ENCODE measurements at places on chromosomes 1 and 21. TPM values are rescaled to one million over a fixed set of nuclear protein-coding genes. Genes with fewer than 3 reads are reported as not detected.

GRCh38 chr1:26544126-26544525 lies 14.6 kb downstream of the RPS6KA1 start:
- DNase-seq: peak; percentile 16

DNA sequence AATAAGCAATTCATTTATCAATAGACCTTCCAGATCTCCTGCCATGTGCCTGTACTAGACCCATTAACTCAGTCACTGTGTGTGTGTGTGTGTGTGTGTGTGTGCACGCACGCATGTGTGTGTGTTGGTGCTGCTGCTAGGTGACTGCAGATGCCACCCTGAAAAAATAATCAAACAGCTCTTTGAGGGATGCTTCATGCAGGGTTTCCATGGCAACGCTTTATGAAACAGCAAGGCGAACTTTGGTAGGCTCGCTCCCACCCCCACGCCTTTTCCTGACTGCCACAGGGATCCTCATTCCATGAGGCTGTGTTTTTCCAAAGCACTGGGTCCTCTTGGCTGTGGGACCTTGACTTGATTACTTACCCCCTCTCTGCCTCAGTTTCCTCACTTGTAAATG lies 94.0 kb downstream of the HMGB4 start:
- no peak for DNase-seq

DNA sequence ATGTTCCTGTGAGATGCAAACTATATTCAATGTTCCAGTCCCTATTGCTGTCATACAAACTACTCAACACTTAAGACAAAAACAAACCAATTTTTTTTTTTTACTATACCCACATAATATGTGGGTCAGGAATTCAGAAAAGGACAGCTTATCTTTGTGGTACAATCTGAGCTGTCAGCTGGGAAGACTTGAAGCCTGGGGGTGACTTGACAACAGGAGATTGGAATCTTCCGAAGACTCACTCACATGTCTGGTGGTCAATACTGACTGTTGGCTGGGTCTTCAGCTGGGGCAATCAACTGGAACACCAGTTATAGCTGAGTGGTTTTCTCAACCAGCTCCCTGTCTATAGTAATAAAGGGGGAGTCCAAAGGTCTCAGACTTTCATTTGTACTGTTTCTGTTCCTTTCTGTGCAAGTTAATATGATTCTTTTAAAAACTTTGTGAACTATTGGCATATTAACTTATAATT lies 81.7 kb upstream of the ATP1B1 start:
- no peak for DNase-seq

DNA sequence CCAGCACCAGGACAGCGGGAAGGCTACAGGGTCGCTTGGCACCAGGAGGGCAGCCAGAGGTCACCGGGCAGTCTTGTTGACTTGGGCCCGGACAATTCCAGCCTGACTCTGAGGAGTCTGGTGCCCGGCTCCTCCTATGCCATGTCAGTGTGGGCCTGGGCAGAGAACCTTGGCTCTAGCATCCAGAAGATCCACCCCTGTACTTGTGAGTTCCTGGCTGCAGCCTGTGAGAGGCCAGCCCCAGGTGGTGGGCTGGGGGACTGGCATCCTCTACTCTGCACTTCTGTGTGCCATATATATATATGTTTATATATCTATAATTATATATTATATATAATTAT lies 11.6 kb upstream of the PTPN7 start:
- no peak for DNase-seq

DNA sequence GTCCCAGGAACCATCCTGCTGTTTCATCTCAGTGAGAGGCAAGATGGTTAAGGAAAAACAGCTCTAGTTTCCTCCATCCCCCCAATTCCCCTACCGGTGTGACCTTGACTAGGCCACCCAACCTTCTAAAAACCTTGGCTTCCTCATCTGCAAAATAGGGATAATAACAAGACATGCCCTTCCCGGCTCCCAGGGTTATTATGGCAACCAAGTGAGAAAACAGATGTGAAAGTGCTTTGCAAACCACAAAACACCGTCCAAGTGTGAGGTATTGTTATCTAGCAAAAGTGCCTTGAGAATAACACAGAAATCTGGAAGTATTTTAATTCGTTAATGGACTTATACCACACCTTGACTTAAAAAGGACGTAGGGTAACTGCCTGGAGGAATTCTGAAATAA lies 62.7 kb downstream of the ITPKB start:
- DNase-seq: no peak

- DNase-seq: no peak
Observed at GRCh38 chr1:227315629-227316346, 2.5 kb downstream of the CDC42BPA start.

- no peak for DNase-seq
Observed at GRCh38 chr1:22330760-22331119, 120.9 kb upstream of the ZBTB40 start.

GRCh38 chr1:17061486-17061885 lies 7.7 kb upstream of the SDHB start:
- no peak for DNase-seq

DNA sequence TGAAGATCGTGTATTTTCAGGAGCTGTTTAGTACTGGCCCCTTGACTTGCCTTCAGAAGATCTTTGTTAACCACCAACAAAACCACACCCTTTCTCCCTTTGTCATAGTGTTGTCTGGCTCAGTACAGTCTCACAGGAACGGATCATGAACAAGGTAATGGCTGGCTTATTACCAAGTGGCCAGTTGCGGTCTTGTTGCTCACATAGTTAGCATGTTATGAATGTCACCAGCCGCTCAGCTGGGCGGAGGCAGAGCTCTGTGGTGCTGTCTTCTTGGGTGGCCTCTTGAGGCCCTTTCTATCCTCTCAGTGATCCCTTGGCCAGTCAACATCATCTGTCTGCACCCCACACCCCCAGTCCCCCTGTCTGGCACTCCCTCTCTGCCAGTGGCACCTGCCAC lies 21.4 kb downstream of the CNIH3 start:
- no peak for DNase-seq

GRCh38 chr21:31087639-31088473 lies 49.6 kb upstream of the KRTAP19-8 start:
- DNase-seq: no peak

GRCh38 chr1:247212627-247213617 lies 41.1 kb upstream of the ZNF124 start:
- DNase-seq: no peak

GRCh38 chr1:24928689-24929397 lies 1.2 kb downstream of the RUNX3 start:
- DNase-seq: no peak

GRCh38 chr1:209650454-209650853 lies 1.8 kb downstream of the LAMB3 start:
- no peak for DNase-seq

GRCh38 chr1:41350055-41350378 lies 11.2 kb upstream of the FOXO6 start:
- no peak for DNase-seq

- DNase-seq: no peak
Observed at GRCh38 chr1:45884700-45885099, 81.3 kb downstream of the MAST2 start.

- DNase-seq: no peak
Observed at GRCh38 chr1:30847358-30847972, 61.1 kb downstream of the SDC3 start.

DNA sequence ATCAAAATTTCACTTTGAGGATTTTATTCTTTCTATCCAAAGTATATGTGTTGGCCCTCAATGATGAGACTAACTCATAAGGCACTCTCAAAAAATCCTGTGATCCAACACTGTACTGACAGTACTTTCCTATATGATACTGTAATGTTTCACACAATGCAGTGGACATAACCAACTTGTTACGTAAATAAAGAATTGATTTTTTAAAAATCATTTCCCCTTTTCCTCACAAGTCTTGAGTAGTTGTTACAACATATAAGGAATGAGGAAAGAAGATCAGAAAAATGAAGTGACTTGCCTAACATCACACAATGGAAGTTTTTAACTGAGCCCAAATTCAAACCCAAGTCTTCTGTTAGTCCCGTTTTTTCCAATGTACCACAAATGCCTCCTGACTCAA lies 17.2 kb downstream of the PTP4A2 start:
- DNase-seq: no peak

DNA sequence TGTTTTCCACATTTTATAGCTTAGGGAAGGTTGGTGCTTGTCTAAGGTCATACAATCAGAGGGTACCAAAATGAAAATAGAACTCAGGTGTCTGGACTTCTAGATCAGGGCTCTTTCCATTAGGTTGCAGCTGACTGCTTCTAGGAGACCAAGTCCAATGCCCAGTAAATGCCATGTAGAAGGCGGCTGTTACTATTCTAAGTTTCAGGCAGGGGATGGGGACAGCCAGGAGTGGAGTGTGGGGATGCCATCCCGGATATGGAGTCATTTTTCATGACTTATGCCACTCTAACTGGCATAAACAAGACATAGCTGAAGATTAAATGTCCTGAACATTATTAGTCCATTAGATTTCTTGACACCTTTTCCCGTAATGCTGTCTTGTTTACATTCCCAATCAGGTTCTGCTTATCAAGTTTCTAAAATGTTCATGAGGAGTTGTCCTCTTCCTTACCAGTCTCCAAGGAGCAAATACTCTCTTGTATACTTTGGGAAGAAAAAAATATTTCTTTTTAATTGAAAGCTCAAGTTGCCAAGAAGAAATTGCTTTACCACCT lies 31.5 kb downstream of the XCL1 start:
- no peak for DNase-seq

- no peak for DNase-seq
Observed at GRCh38 chr1:236460103-236460502, 63.7 kb upstream of the LGALS8 start.

DNA sequence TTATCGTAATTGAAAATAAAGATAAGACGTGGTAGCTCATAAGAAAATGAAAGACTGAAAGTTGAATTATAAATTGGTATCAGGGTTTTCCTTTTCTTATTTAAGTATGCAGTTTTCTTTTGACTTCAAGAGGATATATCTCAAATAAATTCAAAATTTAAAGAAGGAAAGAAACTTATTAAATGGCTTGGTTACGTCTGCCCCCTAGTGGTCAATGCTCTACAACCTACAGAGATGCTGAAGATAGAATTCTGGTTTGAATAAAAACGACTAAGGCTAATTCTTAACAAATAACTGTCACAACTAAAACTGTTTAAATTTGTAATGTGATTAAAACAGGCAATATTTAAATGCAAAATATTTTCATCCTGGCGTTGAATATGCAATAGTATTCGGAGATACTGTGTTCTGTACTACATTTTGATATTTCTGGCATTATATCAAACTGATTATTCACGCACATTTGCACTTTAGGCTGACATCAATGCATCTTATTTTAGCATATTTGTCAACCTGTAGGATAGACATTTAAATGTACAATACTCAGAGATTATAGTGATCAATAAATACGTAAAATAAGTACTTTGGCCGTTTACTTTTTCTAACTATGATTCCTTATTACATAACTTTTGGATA lies 26.8 kb downstream of the IFI44 start:
- DNase-seq: peak; percentile 28

Gene OR2T29
- total RNA-seq: not detected

Gene OXCT2
- 2.6 TPM for total RNA-seq

Gene CNTN2
- total RNA-seq: 0.28 TPM

Gene ADAMTS5
- total RNA-seq: 0.52 TPM

Gene FAM177B
- 0.42 TPM for total RNA-seq

Gene TSPAN2
- total RNA-seq: 4.5 TPM

Gene FALEC
- 0.19 TPM for total RNA-seq

Gene SH2D1B
- total RNA-seq: 0.47 TPM

Gene ATP5PO
- total RNA-seq: 252 TPM

Gene HPCAL4
- total RNA-seq: 0.24 TPM
